A549 (cell line): ENCODE measurements at places on chromosomes 2 and 18.
A peak's percentile ranks its signal among the peaks of the same experiment; 100 is the strongest.

DNA sequence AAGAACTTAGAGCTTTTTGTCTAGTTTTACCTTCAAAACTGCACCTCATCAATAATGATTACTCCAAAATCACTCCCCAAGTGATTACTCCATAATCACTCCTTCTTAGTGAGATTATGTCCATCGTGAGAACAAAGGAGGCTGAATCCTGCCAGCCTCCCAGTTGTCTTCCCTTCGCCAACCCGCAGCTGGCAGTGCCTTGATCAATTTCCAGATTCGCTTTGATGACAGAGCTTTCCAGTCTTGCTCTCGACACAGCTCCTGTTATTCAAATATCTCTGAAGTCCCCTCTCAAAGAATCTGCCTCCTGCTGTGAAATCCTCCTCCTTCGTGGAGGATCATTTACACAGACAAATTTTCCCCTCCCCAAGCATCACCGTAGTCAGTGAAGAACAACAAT, 237.7 kb downstream of the EIPR1 start:
- no peak for DNase-seq

GRCh38 chr18:31634331-31634713, 42.6 kb downstream of the TTR start:
- no peak for DNase-seq

DNA sequence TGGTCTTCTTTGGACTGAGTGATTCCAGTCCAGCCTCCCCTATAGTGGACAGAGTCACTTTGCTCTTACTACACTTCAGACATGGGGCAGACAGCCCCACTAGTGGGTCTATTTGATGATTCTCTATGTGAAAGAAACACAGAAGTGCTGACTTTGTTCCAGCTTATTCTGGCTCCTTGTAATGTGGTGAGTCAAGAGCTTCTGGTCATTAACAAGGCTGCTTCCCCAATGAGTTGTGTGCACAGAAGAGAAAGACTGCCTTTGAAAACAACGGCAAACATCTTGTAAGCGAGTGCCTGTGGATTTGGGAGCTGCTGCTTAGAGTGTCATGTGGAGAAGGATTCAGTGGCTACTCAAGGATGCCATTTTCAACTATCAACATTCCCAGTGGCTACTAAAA, 39.1 kb downstream of the RMC1 start:
- no peak for DNase-seq

DNA sequence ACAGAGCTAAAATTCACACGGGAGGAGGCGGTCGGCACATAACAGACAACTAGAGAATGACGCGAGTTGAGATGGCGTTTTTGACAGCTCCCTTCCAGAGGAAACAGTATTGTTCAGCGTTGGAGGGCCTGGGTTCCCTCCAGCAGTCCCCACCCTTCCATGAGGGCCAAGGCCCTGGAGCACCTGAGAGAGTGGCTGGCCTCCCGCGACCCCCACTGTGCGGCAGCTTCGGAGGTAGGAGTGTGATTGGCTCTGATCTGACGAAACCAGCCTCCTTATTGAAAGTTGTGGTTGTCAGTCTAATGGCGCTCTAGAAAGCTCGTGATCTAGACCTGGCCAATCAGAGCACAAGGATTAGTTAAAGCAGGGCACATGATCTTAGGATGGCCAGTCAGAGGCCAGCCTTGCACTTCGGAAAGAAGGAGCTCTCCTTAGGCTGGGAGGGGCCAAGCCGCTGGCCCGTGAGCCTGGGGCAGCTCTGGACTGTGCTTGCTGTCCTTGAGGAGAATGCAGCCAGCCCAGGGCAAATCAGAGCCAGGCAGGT, 104.5 kb upstream of the CELF4 start:
- no peak for DNase-seq

DNA sequence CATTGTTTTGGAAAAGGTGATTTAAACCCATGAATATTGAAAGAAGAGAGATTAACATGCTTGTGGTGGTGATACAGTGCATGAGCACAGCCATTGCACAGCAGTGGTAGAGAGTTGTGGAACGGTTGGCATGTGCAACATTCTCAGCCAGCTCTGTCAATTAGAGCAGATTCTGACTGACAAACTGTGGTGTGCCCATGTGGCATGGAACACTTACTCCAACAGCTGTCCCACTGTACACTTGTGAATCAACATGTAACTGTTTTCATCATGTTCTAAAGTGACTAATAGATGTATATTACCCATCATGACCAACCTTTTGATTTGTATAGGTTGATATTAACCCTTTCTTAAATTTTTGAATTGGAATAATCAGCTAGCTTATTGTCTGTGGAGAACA, 55.6 kb downstream of the PKP4 start:
- no peak for DNase-seq

DNA sequence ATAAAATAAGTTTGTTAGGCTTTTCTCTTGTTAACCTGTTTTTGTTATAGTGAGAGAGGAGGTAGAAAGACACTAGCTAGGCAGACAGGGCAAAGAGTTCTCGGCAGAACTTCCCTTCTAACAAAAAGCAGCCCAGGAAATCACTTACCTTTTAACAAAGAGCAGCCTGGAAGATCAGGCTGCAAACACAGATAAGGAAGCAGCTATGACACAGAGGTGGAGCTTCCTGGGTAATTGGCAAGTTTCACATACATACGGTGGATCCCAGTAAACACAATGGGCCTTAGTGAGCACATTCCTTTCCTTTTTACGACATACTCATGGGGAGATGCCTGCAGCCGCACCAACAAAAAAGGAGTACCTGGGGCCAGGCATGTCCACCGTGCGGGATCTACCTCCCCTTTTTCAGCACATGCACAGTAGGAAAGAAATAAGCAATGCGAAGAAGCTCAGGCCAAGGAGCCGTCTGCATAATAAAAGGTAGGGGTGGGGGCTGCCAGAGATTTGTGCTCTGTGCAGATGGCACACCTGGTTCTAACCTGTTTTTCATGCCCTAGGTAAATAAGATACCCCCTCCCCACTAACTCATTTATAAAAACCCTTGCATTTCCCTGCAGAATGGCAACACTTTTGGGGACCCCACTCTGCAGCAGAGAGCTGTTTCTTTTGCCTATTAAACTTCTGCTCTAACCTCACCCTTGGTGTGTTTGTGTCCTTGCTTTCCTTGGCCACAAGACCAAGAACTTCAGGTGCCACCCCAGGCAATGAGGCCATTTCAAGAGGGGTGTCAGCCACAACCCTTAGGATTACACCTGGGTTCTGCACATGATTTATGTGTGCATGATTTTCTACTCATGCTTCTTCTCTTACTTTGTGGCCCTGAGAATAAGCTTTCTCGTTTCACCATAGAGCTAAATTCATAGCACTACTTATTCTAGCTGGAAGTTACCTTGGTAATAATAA, 26.5 kb downstream of the MDH1 start:
- DNase-seq = no peak

DNA sequence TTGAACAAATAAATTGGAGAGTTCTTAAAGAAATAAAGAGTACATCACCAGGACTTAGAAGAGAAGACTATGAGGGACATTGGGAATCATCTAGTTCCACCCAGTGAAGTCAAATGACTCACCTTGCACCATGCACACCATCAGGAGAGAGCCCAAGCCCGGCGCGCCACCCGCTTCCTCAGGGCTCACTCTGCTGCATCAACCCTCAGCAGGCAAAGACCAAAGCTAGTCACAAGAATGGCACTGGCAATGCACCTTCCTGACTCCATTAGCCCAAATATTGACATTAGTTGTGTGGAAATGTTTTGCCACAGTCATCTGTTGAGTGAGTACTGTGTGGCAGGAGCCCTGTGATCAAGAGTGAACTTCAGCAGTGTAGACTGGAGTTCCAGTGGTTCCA, 7.1 kb upstream of the LYPD6B start:
- DNase-seq = no peak

DNA sequence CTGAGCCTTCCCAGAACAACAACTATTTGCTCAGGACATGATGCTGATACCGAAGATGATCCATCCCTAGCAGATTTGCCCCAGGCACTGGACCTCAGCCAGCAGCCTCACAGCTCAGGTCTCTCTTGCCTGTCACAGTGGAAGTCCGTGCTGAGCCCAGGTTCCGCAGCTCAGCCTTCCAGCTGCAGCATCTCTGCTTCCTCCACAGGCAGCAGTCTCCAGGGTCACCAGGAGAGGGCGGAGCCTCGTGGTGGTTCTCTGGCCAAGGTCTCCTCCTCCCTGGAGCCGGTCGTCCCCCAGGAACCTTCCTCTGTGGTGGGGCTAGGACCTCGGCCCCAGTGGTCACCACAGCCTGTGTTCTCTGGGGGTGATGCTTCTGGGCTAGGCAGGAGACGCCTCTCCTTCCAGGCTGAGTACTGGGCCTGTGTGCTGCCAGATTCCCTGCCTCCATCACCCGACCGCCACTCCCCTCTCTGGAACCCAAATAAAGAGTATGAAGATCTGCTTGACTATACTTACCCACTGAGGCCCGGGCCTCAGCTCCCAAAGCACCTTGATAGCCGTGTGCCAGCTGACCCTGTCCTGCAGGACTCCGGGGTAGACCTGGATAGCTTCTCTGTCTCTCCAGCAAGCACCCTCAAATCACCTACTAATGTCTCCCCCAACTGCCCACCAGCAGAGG, 15.4 kb downstream of the CEP68 start:
- DNase-seq = peak; percentile 36

DNA sequence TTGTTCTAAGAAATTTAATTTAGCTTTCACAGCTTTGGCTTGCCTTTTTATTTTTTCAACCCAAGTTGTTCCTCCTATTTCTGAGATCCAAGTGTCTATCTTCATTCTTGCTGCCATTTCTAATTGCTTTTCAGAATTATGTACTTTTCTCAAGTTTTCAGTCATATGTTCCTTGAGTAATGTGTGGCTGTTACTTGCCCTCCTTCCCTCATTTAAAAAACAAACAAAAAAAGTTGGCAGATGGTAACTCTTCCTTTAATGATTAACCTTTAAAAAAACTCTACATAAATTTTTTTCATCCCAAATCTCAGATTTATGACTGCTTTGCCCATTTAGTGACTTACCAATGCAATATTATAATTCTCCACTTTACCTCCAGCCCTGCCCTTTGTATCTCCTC, 131.3 kb downstream of the GALNT3 start:
- no peak for DNase-seq

DNA sequence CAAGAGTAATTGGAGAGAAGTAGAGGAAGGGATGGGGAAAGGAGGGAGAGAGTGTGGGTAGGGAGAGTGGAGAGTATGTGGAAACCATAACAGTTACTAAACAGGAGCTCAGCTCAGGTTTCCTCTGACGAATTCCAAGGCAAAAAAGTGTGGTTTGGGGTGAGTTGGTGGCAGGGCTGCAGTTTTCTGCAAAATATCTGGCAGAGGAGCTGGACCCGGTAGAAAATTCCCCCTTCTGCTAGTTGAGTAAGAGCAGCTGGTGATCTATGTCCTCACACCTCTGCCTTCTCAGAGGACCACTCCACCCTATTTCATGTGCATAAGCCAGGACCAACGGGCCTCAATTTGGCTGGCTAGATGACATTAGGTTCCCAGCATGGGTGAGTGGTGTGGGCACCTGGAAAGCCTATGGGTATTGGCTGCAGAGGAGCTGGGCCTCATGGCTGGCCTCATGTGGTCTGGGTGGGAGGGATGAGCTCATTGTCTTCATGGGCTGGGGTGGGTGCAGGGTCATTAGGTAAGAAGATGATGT, 13.2 kb downstream of the NRP2 start:
- DNase-seq = no peak

DNA sequence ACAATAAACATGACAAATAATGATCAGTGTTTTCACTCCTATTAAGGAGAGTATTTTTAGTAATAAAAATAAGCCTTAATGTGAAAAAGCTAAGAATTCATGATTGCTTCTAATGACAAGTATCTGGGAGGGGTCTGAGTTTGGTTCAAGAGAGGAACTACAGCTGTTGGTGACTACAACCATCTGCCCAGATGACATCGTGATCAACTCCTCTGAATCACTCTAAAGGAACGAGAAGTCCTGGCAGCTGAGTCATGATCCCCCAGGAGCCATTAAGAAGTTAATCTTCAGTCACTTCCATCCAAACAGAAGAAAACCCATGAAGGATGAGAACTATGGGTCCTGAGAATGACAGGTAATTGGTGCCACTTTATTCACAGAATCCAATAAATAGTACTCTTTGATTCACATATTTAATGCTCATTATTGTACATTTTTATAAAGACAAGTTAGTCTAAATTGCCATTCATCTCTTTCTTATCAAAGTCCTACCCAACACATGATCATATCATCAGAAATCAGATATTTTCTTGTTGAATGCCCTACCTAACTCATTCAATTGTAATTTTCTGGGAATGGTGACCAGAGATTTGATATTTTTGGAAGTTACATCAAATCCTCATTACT, 6.8 kb downstream of the TFPI start:
- DNase-seq = peak; percentile 18

- no peak for DNase-seq
Observed at GRCh38 chr18:2909431-2910140, 62.8 kb downstream of the EMILIN2 start.

GRCh38 chr2:133673305-133673905, 105.1 kb upstream of the NCKAP5 start:
- no peak for DNase-seq

GRCh38 chr2:148540022-148540421, 104.5 kb upstream of the EPC2 start:
- DNase-seq = no peak

GRCh38 chr2:15177103-15177502, 384.0 kb downstream of the NBAS start:
- DNase-seq = no peak

- no peak for DNase-seq
Observed at GRCh38 chr2:60488291-60488690, 65.2 kb downstream of the BCL11A start.

DNA sequence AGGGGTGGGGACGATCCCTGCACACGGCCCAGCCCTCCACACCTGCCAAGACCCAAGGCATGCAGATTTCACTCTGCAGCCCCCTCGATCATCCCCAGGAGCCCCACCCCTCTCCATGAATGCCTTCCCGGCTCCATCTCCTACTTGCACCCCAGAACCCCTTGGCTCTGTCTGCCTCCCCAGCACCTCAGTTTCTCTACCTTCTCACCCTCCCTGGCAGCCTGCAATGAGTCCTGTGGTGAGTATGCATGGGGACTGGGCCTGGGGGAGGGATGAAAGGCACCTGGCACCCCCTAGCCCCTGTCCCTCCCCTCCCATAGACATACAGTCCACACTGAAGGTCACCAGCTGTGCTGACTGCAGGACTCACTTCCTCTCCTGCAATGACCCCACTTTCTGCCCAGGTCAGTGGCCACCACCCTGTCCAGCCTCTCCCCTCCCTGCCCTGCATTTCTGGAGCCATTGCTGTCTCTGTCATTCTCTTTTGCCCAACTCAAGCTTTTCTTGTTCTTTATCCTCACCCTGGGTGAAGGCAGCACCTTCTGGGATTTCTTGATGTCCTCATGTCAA, 1.0 kb downstream of the TEX51 start:
- DNase-seq = no peak

- peak; percentile 37 for DNase-seq
Observed at GRCh38 chr18:51150113-51150700, 47.3 kb downstream of the MEX3C start.
